ENCODE measurements at places on chromosomes 6 and 20.

DNA sequence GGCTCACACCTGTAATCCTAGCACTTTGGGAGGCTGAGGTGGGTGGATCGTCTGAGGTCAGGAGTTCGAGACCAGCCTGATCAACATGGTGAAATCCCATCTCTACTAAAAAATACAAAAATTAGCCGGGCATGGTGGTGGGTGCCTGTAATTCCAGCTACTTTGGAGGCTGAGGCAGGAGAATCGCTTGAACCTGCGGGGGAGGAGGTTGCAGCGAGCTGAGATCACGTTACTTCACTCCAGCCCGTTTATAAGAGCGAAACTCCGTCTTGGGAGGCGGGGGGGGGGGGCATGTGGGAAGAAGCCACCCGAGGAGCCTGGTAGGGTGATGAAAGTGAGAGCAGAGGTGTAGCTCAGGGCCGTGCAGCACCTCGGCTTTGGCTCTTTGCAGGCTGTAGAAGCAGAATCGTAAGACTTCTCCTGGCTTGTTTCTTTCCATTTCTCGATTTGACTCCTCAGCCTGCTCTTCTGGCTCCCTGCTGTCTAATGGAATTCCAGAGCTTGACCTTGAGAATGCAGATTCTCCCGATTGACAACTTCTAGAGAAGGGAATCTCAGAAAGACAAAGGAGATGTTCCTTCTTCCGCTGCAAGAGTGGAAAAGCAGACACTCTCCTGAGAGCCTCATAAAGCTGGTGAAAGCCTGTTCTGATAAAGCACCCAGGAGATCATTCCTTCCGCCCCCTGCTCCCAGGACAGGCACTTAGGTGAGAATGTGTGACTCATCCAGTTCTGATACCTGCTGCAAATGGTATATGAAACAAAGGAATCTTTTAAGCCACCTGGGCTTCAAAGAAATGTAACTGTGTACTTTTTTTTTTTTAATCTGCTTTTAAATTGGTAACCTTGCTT lies 26.0 kb upstream of the PPP1R16B start:
- no peak for DNase-seq

DNA sequence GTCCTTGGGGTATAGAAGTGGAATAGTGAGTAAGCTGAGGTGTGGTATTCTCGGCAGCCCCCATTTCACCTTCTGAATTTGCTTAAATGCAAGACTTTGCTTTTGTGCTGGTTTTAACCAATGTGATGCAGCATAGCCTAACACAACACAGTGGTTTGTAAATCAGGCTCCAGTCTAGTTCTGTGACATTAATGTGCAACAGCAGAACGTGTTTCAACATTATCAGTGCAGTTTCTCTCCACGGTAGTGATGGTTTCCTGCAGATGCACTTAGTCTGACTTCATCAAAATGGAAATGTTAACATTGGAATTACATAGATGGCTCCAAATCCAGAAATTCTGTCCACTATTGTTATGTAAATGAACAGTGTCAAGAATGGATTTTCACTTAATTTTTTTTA lies 139.5 kb downstream of the ZFAND3 start:
- DNase-seq, result no peak

DNA sequence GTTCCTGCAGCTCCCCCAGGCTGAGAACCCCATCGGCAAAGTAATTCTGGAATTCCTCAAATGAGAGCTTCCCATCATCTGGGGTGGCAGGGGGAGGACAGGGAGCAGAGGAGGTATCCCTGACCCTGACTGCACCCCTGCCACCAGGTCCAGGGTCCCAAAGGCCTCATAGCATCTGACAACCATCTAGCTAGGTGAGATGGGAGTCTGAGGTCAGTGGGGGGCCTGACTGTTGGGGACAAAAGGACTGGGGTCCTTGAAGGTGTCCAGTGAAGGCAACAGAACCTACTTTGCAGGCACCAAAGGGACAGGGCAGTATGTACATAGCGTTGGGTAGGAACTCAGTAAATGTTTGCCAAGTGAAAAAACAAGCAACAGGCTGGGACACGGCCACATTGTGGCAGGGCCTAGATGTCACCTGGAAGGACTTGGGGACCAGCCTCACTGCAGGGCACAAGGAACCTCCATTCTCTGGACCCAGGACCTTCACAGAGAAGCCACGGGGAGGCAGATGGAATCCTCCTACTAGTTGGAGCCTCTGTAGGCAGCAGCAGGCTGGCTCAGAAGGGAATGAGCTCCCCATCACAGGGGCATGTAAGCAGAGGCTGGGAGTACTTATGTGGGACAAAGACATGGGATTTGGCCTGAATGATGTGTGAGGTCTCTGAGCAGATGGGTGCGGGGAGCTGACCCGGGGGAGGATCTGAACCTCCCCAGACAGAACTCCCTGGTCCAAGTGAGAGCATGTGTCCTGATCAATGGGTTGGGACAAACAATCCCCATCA lies 3.3 kb downstream of the NECAB3 start:
- no peak for DNase-seq

- no peak for DNase-seq
Observed at GRCh38 chr6:3549314-3549940, 92.6 kb upstream of the SLC22A23 start.

DNA sequence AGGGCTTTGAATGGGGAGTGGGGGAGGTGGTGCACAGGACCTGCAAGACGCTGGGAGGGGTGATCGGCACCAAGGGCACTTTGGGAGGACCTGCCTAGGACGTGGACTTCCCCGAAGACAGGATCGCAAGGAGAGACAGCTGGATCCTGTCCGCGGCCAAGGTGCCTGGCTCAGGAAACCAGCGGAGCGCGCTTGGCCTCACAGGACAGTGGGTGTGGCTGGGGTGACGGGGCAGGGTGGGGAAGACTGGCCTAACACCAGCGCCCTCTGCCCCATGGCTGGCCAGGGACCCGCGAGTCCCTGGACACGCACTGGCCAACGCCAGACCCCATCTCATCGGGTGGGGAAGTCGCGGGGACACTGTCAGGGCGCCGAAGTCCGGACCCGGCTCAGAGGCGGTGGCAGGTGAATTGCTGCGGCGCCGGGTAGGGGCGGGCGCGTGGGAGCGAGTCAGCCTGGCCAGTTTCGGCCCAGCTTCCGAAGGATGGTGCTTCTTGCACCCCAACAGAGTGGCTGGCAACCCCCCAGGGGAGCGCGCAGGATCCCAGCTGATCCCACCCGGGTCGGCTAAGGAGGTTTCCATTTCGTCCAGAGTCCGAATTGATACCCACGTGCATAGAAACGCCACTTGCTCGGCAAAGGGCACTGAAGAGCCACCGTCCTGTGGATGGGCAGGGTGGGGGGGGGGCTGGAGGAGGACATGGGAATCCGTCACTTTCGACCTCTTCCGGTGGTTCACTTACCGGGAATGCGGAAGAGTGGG lies 785 bp upstream of the THBD start:
- DNase-seq, result no peak

DNA sequence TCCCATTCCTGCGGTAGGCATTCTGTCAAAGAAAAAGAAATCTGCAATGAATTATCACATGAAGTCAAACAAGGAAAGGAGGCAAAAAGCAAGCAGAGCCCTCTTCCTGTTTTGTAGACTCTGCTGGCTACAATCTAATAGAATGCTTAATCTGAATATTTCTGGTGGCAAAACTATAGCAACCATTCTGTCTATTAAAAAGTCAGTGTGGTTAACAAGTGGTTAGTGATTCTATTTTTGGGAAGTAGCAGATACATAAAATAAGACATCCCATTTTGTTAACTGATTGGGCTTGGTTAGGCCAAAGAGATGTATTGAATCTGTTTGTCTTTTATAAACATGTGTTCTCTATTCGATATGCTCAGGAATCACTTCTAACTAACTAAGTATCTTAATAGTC lies 442.3 kb downstream of the CDC5L start:
- DNase-seq, result no peak

GRCh38 chr20:51162015-51162414 lies 139.1 kb upstream of the KCNG1 start:
- DNase-seq, result no peak

- DNase-seq, result no peak
Observed at GRCh38 chr6:16358531-16359138, 120.2 kb downstream of the GMPR start.

DNA sequence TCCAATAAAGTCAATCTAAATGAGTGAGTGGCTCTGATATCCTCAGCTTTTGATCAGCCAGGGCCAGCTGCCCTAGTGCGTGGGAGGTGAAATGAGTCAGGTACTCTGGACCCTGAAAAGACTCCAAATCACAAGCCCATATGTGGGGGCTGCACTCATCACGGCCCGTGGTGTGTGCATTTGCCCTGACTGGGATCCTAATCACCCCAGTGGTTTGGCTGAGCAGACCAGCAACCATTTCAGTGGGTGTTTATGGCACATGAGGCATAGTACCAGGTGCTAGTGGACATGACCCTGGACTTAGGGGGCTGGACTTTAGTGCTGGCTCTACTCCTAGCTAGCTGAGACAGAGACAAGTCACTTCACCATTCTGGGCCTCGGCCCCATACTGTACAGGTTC lies 39.4 kb downstream of the SCML4 start:
- no peak for DNase-seq

DNA sequence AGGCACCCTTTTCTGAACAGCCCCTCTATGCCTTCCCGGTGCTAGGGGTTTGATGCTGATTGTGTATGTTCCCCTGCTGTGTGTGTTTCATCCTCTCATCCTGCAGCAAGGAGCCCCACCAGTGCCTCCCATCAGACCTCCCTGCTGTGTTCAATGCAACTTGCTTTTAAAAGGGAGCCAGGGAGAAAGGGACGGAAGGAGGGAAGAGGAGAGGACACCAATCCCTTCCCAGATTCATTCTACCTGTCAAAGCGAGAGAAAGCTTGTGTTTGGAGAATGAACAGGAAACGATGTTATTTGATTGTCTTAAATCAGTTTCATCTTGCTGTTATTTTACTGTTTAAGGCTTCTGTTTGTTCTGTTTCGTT lies 259.2 kb downstream of the ADGB start:
- DNase-seq, result peak; percentile 44

DNA sequence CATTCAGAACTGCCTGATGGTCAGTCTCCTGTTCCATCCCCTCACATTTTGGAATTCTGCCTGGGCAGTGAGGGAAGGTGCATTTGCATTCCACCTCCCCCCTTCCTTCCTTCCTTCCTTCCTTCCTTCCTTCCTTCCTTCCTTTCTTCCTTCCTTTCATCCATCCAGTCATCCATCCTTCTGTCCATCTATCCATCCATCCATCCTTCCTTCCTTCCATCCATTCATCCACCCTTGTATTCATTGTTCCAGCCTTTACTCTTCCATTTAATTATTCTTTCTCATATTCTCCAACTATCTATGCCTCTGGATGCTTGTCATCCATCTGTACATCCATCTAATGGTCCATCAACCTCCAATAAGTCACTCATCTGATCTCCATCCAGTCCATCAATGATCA lies 14.0 kb downstream of the PCK1 start:
- no peak for DNase-seq

- DNase-seq, result no peak
Observed at GRCh38 chr6:3844097-3844463, 5.1 kb upstream of the FAM50B start.

- no peak for DNase-seq
Observed at GRCh38 chr20:34185766-34186620, 55.2 kb upstream of the ASIP start.

DNA sequence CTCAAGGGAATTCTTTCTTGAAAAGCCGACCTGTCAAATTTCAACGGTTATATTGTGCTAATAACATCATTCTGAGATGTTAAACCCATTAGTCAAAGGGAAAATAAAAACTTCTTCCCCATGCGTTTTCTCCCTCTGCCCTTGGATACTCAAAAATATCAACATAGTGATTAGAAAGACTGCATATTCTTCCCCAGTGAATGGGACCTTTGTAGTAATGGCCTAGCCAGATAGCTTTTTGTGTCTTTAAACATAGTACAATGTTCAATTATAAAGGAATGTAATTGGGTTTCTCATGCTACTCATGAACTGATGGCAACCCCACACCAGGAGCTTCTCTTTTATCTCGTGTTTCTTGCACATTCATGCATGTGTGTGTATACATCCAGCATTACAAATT lies 69.4 kb downstream of the PHACTR1 start:
- no peak for DNase-seq

DNA sequence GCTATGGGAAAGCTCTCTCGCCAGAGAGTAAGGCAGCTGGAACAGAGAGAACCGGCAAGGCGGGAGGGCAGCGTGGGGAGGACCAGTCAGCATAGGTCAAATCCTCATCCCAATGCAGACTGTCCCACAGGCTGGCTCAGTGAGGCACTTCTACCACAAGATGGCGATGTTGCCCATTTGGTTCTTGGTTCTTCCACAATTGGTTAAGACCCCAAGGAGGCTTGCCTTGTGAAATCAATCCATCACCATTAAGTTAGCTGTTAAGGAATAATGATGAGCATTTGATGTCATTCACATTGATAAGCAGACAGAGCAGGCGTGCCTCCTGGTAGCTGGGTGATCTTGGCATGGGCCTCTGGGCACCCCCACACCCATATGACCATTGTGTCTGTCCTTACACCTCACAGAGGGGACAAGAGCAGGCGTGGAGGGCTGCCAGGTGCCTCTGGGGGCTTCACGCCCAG lies 2.4 kb downstream of the CSTL1 start:
- DNase-seq, result peak; percentile 83

DNA sequence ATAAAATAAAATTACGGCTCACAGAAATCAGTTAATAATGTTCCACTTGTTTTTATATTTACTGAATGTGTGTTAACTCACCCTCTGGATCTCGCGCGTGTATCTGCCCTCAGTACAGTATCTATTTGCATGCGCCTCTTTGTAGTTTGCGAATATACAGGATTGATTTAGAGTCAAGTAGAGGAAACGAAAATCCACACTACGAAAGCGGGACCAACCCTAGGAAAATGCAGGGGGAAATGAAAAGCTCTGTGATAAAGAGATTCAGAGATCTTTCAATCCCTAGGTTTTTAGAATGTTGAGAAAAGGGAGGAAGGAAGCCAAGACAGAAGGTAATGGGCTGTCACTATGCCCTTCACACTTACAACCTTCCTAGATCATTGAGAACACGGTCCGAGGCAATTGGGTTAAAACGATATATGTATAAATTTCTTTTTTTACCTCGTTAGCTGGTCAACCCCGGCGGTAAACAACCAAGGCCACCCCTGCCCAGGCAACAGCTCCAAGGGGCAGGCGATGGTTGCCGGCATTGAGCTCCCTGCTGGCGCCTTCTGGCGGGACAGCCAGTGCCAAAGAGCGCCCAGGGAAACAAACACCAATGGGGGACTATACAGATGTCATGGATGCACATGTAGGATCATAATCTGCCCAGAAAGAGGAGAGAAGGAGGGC lies 792 bp upstream of the FUT9 start:
- DNase-seq, result peak; percentile 77

DNA sequence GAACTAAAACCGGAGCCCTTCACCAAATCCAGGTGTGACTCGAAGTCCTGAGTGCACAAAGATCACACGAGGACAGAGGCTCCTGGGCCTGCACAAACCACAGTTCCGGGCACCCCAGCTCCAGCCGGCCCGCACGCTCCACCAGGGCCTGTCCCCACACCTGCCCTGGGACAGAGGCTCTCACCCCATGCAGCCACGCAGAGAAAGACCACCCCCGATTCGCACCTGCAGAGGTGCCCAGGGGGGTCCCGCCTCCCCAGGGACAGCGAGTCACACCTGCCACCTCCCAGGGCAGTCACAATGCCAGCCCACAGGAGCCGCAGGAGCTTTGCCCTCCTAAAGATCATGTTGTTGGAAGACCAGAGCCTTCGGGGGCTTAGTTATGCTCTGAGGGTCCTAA lies 25.4 kb upstream of the MRGBP start:
- DNase-seq, result no peak

Measured in NCI-H524 (cell line).